ENCODE measurements at places on chromosomes 3 and 15. TPM values are rescaled to one million over a fixed set of nuclear protein-coding genes. Genes with fewer than 3 reads are reported as not detected.

SPSB4 gene
- total RNA-seq: 2.6 TPM

TXNRD3 gene
- total RNA-seq: 5.6 TPM

SCN11A gene
- total RNA-seq: 0.54 TPM

ST3GAL6 gene
- 31.9 TPM for total RNA-seq

DUOXA1 gene
- 1.3 TPM for total RNA-seq

TRPM1 gene
- total RNA-seq: not detected

ADAM10 gene
- 144 TPM for total RNA-seq

CATSPER2 gene
- 30.1 TPM for total RNA-seq

KLHL6 gene
- 2.6 TPM for total RNA-seq

TRH gene
- total RNA-seq: 0.36 TPM

XCR1 gene
- not detected for total RNA-seq
